ENCODE measurements at places on chromosomes 7 and 10.

DNA sequence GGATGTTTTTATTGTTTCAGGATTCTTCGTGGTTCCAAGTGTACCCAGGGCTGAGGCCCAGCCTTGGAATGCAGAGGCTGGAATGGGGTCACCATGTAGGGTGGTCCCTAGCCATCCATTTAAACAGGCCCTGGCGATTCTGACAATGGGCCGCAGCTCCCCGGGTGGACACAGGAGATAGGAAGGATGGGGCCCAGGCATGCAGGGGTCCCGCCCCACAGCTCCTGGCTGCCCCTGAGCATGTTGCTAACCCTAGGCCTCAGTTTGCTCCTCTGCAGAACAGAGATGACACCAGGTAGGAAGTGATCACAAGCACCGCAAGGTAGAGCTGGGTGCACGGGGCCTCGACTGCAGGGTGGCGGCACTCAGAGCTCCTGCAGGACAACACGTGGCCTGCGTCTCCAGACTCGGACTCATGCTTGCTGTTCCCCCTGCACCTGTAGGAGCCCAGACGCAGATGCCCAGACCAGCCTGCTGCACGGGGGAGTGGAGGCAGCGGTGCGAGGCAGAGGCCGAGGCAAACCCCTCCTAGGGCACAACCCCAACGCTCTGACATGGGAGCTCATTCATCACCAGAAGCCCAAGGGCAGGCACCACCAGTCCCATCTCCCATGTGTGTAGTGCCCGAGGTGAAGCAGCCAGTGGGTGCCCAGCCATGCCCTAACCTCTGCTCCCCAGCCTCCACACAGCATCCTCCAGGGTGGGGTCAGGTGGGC lies 25.5 kb downstream of the VIPR2 start:
- no peak for DNase-seq

- DNase-seq, result no peak
These were observed 188.4 kb downstream of the CYP26A1 start for GRCh38 chr10:93261961-93262610.

DNA sequence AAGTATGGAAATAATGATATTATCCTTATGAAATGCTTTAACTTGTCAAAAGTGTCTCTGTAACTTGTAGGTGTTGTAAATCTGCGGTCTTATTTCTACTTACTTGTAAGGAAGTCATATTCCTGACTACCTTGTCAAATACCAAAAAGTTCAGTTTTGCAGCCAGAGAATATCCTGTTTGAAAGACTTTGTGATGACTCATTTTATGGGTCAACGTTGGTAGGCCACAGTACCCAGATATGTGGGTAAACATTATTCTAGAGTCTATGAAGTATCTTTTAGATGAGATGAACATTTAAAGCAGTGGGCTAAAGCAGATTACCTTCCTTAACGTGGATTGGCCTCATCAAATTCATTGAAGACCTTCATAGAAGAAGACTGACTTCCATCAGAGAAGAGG lies 195.3 kb downstream of the PPP1R9A start:
- no peak for DNase-seq

DNA sequence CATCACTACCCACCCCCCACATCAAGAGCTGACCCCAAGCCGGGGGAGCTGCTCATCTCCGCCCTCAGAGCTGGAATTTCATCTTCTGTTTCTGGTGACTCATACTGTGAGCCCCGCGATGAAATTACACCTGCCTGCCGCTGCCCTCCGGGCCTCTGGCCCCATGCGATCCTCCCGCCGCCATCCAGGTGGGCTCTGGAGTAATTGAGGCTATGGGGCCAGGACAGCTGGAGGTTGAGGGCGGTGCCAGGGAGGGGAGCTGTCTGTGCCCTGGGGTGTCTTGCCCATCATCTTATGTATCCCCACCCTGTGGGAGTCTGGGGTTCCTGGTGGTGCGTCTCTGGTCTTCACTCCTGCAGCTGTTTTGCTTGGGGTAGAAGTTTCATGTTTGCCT lies 9.0 kb downstream of the GTF2IRD1 start:
- DNase-seq, result no peak

DNA sequence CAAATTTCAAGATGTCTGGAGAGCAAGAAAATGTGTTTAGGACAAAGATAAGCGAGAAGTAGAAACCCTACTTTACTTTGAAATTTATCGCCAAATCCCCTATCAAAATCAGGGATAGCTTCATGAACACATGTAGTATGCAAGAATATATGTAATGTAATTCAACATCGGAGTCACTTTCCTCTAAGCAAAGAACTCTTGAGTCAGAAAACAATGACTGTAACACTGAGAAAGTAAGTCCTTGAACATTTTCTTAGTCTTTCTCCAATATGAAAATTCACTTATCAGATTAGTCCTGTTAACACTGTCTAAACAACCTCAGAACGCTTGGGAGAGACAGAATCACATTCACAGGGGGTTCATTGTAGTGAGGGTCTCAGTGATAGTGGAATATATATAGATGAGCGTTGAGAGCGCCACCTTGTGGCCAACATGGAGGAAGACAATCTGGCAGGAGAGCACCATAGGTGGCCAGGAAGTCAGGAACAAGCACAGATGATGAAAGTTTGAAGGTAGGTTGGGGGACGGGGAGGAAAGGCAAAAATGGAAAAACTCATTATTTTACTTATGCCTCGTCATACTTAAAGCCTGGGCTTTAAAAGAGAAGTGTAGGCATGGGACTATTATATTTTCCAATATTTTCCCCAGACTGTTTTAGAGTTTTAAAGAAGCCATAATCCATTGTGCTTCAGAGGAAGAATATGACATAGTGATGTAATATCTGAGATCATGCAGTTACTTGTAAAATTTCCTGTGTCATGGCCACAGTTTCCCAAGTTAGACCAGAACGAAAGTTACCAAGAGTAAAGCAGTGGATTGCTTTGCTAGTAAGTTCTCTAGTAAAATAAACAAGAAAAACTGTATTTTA lies 115.5 kb upstream of the GNAI1 start:
- DNase-seq, result peak; percentile 19

DNA sequence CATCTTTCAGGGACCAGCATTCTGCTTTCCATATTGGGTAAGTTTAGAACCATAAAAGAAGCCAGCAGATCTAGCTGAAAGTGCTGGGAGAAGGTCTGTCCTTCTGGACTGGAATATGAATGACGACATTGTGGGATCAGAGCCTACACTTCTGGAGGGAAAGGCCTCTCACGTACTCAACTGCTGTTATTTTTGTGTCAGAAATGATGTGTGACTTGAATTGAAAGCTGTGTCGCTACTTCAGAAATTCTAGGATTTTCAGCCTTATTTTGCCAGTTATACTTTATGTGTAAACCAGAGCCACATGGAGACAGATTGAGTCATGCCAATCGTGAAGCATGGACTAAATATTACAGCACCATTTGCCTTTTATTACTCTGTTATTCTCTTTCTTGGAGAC lies 231.0 kb downstream of the KIAA1217 start:
- no peak for DNase-seq

GRCh38 chr10:48799341-48800006 lies 114.8 kb downstream of the WDFY4 start:
- peak; percentile 77 for DNase-seq

DNA sequence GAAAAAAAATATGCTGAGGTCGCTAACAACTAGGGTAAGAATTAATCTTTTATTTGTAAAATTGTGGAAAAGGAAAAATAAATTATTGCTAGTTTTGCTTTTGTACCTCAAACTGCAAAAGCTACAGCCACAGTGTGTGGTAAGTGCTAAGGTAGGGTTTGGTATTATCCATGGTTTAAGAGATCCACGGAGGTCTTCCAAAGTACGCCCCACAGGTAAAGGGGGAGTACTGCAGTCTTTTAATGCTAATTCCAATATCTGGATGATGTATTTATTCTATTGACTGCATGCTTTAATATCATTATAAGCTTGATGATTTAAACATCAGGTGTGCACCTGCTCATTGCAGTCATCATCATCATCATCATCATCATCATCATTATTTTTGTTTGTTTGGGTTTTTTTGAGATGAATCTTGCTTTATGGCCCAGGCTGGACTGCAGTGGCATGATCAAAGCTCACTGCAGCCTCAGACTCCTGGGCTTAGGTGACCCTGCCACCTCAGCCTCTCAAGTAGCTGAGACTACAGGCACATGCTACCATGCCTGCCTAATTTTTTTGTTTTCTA lies 38.4 kb upstream of the BMS1 start:
- no peak for DNase-seq

DNA sequence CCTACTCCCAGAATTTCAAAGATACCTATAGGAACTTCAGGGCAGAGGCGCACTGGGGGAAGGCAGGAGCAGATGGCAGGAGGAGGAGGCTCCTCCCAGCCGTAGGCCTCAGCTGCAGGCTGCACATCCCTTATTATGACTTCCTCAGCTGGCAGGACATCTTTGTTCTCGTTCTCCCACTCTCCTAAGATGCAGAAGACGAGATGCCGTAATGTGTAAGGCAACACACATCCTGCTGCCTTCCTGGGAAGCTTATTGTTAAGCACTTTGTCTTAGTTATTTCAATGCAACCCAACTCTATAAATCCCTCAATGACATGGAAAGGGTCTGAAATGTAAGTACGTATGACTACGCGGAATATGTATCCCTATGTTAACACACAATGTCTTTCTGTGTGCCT lies 599.8 kb upstream of the MGMT start:
- no peak for DNase-seq

DNA sequence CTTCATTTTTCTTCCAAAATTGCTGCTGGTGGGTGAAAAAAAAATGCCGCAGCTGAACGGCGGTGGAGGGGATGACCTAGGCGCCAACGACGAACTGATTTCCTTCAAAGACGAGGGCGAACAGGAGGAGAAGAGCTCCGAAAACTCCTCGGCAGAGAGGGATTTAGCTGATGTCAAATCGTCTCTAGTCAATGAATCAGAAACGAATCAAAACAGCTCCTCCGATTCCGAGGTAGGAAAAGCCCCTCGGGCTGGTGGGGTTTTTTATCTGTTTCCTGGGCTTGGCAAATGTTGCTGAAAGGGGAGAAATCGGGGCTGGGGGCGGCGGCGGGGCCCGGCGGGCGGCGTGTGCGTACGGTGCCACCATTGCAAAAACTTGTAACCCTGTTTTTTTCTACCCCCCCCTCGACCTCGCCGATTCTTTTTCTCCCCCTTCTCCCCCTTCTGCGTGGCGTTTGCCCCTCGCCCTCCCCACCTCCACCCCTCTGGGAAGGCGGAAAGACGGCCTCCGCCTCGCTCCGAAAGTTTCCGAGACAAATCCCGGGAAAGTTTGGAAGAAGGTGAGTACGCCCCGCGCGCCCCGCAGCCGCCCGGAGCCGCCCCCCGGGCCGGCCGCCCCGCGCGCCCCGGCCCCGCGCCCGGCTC lies 789 bp downstream of the TCF7L2 start:
- peak; percentile 4 for DNase-seq

DNA sequence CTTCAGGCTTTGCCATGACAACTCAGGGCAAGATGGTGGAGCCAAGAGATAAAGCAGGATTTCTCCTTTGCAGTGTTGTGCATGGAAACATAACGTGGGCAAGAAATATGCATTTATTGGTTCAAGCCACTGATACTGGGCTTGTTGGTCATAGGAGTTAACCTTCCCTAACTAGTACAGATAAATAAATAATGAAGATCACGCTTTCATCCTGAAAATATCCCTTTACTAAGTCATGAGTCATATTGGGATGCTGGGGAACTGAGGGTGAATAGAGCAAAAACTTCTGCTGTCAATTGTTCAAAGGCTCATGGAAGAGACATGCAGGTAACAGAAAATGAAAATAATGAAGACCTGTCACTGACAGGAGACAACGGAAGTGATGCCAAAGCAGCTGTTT lies 55.5 kb downstream of the TES start:
- no peak for DNase-seq

DNA sequence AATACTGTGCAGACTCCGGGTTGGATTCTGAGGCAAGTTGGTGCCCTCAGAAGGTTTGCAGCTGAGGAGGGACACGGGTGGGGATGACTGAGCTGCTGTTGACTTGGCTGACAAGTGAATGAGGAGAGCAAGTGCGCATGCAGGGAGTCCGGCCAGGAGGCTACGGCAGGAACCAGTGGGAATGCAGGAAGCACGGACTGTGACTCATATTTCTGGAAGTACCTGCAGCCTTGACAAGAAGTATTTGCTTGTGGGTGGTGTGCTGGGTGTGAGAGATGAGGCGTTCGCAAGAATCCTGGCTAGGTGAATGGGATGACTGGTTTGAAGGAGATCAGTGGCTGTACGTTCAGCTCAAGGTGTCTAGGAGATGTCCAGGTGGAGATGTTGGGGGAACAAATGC lies 30.8 kb upstream of the FXYD4 start:
- DNase-seq, result no peak

DNA sequence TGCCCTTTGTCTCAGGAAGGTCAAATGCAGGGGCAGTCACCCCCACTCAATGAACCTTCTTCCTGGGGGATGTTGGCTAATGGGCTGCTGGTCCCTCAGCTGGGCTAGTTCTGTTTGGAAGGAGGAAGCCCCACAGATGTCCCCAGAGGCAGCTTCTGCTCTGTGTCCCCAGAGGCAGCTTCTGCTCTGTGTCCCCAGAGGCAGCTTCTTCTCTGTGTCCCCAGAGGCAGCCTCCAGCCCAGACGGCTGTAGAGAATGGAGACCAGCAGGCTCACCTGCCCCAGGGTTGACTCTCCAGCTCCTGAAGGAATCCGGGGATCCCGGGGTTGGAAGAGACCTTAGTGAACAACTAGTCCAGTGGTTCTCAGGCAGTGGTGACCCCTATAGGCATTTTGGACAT lies 62.5 kb upstream of the LEP start:
- peak; percentile 6 for DNase-seq

- no peak for DNase-seq
These were observed 69.4 kb downstream of the CCSER2 start for GRCh38 chr10:84397735-84398144.

- no peak for DNase-seq
These were observed 745.8 kb upstream of the LRRTM3 start for GRCh38 chr10:66180021-66180420.

- no peak for DNase-seq
These were observed 39.2 kb downstream of the CDC123 start for GRCh38 chr10:12235116-12235694.

DNA sequence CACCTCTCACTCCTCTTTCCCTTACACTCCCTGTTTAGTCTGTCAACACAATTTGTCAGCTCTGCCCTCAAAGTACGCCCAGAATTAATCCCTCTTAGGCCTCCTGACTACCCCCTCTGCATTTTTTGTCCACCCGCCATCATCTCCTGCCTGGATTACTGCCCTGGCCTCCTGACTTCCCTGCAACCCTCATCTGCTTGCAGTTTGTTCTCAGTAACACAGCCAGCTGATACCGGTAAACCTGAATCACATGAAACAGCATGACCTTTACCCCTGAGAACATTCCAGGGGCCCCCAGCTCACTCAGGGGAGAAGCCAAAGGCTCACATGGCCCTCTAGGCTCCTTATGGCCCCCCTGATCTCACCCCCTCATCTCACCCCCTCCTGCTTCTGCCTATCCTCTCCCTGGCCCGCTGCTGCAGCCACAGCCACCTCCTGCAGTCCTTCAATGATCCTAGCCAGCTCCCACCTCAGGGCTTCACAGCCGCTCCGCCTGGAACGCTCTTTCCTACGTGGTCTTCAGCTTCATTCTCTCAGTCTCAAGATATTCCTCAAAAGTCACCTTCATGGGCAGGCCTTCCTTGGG lies 8.9 kb downstream of the C10orf53 start:
- DNase-seq, result no peak

DNA sequence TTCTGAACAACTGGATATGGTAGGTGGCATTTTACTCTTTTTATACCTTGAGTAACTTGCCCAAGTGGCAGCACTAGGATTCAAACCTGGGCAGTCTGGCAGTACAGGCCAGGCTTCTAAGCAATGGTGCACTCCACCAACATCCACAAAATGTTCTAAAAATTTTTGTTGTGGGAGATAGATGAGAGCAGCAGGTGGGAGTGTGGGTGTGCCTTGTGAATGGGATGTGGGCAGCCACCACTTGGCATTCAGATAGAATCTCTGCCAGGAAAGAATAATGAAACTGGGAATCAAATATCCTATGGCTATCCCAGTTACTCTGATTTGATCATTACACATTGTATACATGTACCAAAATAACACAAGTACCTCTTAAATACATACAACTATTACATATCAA lies 810.7 kb downstream of the MAGI2 start:
- DNase-seq, result no peak

All from MV-4-11 (cell line).